ENCODE measurements at places on chromosomes 7 and 10. TPM values are rescaled to one million over a fixed set of nuclear protein-coding genes. Genes with fewer than 3 reads are reported as not detected.

The CISD1 gene
- total RNA-seq, result 8.5 TPM

GRCh38 chr10:72364239-72364777, 9.6 kb upstream of the DNAJB12 start:
- peak; percentile 88 for DNase-seq

The KAZALD1 gene
- 1.2 TPM for total RNA-seq

DNA sequence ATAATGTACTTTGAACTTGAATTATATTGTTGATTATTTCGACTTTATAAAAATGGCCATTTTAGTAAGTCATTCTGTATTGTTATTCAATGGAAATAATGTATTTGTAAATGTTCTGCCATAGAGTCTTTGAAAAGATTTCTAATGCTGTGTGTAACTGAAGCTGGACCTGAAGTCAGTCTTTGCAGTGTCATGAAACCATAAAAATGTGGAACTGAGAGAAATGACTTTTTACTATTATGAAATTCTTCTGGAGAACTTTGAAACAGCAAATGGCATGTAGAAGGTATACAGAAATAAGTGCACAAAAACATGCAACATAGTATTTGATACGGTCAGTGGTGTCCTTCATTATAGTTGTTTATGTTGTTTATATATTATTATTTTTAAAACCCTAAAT, 59.7 kb upstream of the ADRA2A start:
- no peak for DNase-seq

- DNase-seq, result no peak
These were observed 206.3 kb downstream of the FANK1 start for GRCh38 chr10:126102636-126103035.

DNA sequence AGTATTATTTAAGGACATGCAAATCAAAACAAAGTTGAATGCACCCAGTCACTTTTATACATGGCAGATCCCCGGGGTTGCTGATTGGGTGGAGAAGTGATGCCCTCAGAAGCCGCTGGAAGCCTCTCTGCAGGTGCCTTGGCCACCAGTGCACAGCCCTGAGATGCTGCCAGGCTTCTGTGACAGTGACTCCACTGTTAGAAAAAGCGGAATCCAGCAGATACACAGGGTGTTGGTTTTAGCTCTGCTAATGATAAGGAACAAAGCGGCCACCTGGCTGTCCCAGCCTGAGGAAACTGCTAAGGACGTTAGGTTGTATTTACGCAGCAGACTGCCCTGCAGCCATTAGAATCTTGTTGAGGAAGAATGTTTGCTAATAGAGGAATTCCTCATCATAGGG, 47.5 kb downstream of the JAKMIP3 start:
- no peak for DNase-seq

The GRM3 gene
- 0.09 TPM for total RNA-seq

DNA sequence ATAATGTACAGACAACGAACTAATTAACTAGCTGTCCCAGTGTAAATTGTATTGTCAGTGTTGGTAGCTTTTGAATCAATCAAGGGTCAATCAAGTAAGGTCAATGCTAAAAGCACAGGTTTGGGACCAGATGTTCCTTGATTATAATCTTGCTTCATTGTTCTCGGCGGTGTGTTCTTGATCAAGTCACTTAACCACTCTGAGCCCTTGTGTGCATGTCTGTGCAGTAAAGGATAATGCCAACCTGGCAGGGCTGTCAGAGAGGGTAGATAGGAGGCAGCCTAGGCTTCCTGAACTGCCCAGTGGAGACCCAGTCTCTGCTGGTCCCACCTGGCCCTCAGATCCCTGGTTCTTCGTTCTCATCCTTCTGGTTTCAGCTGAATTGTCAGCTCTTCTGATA, 221.0 kb downstream of the EMX2 start:
- DNase-seq, result no peak

All from liver (tissue), 10 donors.